Uterus (tissue), 4 donors: ENCODE measurements at places on chromosomes 4 and X. TPM values are rescaled to one million over a fixed set of nuclear protein-coding genes. Genes with fewer than 3 reads are reported as not detected.

GRCh38 chrX:119218198-119218597 lies 17.9 kb upstream of the PGRMC1 start:
- H3K4me3 ChIP-seq = no peak overlapping the region
- DNase-seq = no peak
- H3K36me3 ChIP-seq = no peaks in the 10 kb centered on the region
- no peak overlapping the region for H3K27ac ChIP-seq

- peak within 1 kb of the TSS; percentile 72 for H3K27ac ChIP-seq
- peak; percentile 92 for DNase-seq
Measured at GRCh38 chrX:119565107-119565663, at the start of gene STEEP1. Gene STEEP1, minus strand, starts transcription at chrX:119565409. Its CDS starts 54 bp downstream, at chrX:119565355.

GRCh38 chrX:124348182-124348581 lies 1.8 kb downstream of the SH2D1A start:
- no peak for DNase-seq
- H3K36me3 ChIP-seq = no peaks in the 10 kb centered on the region
- no peak overlapping the region for H3K27ac ChIP-seq
- H3K4me1 ChIP-seq = no peaks in the 10 kb centered on the region

- no peaks in the 10 kb centered on the region for H3K36me3 ChIP-seq
- no peaks in the 10 kb centered on the region for H3K4me1 ChIP-seq
- H3K27ac ChIP-seq = no peak overlapping the region
- H3K4me3 ChIP-seq = no peak overlapping the region
Measured at GRCh38 chrX:134177527-134177926, 59.5 kb upstream of the CCDC160 start.

GAGE1 gene
- not detected for total RNA-seq

GABRG1 gene
- total RNA-seq = not detected

GRCh38 chr4:77493829-77494551 lies 111.6 kb upstream of the CXCL13 start:
- no peak overlapping the region for H3K4me3 ChIP-seq
- no peaks in the 10 kb centered on the region for H3K4me1 ChIP-seq
- no peaks in the 10 kb centered on the region for H3K36me3 ChIP-seq
- H3K27me3 ChIP-seq = no peaks in the 10 kb centered on the region

ARSJ gene
- 11.5 TPM for total RNA-seq

SLC26A1 gene
- total RNA-seq = not detected

- no peaks in the 10 kb centered on the region for H3K27me3 ChIP-seq
- H3K36me3 ChIP-seq = no peaks in the 10 kb centered on the region
- no peaks in the 10 kb centered on the region for H3K4me1 ChIP-seq
- H3K27ac ChIP-seq = no peak overlapping the region
Measured at GRCh38 chrX:124208660-124209059, 123.8 kb upstream of the TEX13D start.

- no peak for DNase-seq
- H3K4me1 ChIP-seq = no peaks in the 10 kb centered on the region
- no peak overlapping the region for H3K27ac ChIP-seq
- no peaks in the 10 kb centered on the region for H3K36me3 ChIP-seq
- no peaks in the 10 kb centered on the region for H3K27me3 ChIP-seq
Measured at GRCh38 chr4:71009890-71010588, 16.6 kb downstream of the DCK start.

DNA sequence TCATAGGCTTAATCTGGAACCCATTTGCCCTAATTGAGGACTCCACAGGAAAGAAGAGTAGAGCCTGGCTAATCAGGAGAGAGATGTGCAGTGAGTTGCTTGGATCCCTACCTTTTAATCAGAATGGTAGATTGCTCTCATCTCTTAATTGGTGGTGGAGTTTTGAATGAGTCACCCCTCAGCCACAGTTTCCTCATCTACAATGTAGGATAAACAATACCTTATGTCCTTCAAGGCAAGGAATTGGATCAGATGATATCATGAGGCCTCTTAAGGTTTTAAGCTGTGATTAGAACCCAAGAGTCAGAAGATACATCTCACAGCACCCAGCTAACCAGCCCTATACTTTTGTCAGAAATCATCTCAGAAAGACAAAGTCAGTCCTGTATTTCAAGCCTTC lies 39.1 kb downstream of the PDGFRA start:
- H3K27me3 ChIP-seq = no peaks in the 10 kb centered on the region
- no peak overlapping the region for H3K27ac ChIP-seq
- no peak overlapping the region for H3K4me3 ChIP-seq

DNA sequence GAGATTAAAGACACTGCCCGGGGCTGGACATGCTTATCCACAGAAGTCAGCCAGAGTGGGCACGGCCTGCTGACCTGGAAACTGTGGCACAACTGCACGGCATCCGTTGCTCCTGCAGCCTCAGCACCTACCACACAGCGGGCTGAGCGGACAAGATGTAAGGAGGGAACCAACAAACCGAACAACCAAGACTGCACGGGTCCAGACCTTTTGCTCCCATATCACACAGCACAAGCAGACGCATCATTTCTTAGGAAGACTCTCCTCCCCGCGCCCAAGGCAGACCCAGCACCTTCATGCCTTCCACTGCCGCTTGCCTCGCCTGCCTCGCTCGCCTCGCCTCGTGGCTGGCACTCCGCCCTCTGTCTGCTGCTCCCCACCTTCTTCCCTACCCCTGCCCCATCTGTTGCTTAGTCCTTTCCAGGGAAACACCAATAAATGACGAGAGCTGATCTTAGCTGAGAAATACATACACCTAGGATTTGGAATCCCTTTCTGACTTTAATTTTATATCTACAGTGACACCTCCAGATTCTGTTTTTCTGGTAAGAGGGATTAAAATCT lies 79.0 kb downstream of the AFAP1 start:
- H3K27me3 ChIP-seq = no peaks in the 10 kb centered on the region
- no peak for DNase-seq
- H3K4me3 ChIP-seq = no peak overlapping the region
- no peaks in the 10 kb centered on the region for H3K36me3 ChIP-seq

GRCh38 chr4:95093936-95094929 lies 336.5 kb downstream of the BMPR1B start:
- no peaks in the 10 kb centered on the region for H3K4me1 ChIP-seq
- no peak for DNase-seq
- H3K4me3 ChIP-seq = no peak overlapping the region
- H3K36me3 ChIP-seq = no peaks in the 10 kb centered on the region
- H3K27ac ChIP-seq = no peak overlapping the region
- H3K27me3 ChIP-seq = no peaks in the 10 kb centered on the region

CT45A5 gene
- total RNA-seq = not detected
